ENCODE measurements at places on chromosomes 6 and 20. TPM values are rescaled to one million over a fixed set of nuclear protein-coding genes. Genes with fewer than 3 reads are reported as not detected.

DNA sequence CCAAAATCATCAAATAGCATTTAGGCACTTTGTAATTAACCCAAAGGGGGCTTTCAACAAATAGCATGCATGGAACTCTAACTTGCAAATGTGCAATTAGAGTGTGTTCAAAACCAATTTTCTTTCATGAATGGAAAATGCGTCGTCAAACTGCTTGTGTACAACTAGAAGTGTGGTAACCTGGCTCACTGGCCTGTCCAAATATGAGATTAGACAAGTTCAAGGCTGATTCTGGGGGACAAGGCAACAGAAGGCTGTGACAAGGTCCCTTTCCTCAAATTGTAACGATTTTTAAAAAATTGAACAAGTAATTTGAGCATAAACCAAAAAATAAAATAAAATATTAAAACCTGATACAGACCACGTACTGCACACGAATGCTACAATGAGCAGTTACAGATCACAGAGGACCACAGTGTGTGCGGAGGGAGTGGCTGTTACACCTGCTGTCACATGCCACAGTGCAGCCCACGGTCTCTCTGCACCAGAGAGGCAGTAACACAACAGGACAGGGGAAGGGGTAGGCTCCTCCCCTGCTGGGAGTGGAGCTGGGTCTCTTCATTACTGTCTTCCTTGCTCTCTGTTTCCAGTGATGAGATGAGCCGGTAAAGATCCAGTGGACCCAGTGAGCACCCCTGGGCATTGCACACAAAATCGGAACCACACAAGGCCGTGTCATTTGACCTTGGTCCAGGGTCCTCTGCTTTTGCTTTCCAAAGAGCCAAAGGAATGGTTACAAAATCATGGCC is 252.2 kb upstream of the PDE10A start:
- H3K36me3 ChIP-seq: no peaks in the 10 kb centered on the region
- no peaks in the 10 kb centered on the region for H3K27me3 ChIP-seq
- DNase-seq: no peak
- no peak overlapping the region for H3K4me3 ChIP-seq

DNA sequence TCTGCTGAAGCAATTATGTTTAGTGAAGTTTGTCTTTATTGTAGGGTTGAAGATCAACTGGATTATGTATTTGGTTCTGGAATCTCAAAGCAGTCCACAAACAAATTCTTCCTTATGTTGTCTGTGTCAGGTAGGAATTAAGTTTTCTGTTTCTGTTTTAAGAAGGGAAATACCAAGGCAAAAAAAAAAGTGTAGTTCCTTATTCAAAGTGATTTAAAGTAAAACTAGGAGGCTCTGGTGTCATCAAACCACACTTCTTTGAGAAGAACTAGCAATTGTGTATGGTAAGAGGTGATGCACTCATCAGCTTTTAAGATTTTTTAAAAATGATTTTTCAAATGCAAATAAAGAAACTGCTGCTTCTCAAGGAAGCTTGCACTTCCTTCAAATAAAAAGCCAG is 1.9 kb downstream of the FAM135A start:
- no peak overlapping the region for H3K27ac ChIP-seq
- DNase-seq: no peak
- H3K4me3 ChIP-seq: no peak overlapping the region
- H3K36me3 ChIP-seq: no peaks in the 10 kb centered on the region
- H3K4me1 ChIP-seq: peaks cover 11% of the 10 kb centered on the region
- H3K27me3 ChIP-seq: no peaks in the 10 kb centered on the region

DNA sequence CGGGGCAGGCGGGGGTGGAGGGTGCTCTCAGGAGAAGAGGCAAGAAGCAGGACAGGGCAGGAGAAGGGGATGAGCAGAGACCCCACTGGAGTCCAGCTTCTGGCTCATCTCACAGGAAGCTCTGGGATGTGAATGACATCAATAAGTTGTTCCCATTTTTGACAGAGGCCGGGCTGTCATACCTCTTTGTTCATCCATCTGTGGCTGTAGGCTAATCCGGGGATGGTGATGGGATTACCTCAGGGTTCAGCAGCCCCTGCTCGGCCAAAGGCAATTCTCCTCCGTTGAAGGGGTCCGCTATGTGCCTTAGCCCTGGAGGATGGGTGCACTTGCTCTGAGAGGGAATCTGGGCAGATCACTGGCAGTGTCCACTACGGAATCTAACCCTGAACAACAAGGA is 3.3 kb upstream of the TMC2 start:
- no peaks in the 10 kb centered on the region for H3K27me3 ChIP-seq
- no peak overlapping the region for H3K27ac ChIP-seq
- H3K4me3 ChIP-seq: no peak overlapping the region

- no peaks in the 10 kb centered on the region for H3K27me3 ChIP-seq
- peaks cover 38% of the 10 kb centered on the region for H3K4me1 ChIP-seq
Observed at GRCh38 chr20:49283703-49284625, 6.1 kb upstream of the ZNFX1 start.

- H3K4me3 ChIP-seq: no peak overlapping the region
- no peak overlapping the region for H3K27ac ChIP-seq
- no peaks in the 10 kb centered on the region for H3K36me3 ChIP-seq
- DNase-seq: no peak
- no peaks in the 10 kb centered on the region for H3K4me1 ChIP-seq
- no peaks in the 10 kb centered on the region for H3K27me3 ChIP-seq
Observed at GRCh38 chr20:11323816-11324215, 593.9 kb upstream of the BTBD3 start.

DNA sequence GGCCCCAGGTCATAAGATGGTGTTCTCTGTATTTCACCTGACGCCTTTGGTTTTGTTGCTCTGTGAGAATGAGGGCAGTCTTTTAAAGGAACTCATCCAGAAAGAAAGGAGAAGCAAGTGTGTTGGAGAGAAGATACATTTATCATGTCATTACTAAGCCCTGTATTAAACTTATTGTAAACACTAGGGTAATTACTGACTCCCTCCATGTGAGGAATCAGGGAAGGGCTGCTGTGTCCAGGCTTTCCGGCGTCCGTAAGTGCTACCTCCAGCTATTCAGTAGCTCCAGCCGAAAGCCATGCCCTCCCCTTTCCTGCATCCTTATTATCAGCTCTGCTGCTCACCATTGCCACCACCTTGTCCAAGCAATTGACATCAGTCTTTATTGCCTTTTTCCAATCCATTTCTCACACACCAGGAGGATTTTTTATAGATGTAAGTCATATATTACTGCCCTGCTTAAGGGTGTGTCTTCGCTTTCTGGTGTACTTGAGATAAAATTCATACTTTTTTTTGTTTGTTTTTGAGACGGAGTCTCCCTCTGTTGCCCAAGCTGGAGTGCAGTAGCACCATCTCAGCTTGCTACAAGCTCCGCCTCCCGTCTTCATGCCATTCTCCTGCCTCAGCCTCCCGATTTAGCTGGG is 94.7 kb downstream of the RPP40 start:
- H3K4me3 ChIP-seq: no peak overlapping the region
- no peaks in the 10 kb centered on the region for H3K27me3 ChIP-seq
- H3K4me1 ChIP-seq: peaks cover 27% of the 10 kb centered on the region
- no peak overlapping the region for H3K27ac ChIP-seq
- no peak for DNase-seq

DNA sequence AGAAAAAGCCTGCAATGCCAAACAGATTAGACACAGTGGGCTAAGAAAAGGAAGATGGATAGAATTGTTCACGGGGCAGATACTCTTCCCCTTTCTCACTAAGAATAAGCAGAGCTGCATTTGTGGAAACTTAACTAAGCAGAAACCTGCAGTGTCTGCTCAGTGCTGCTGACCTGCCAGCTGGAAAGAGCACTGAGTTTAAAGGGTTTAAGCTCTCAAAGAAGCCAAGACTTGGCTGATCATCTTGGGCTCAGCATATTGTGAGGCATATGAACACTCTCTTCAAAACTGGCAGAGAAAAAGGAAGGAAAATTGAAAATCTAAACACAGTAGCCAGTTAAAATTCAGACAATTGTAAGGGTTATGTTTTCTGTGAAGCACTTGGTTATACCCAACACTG is 711.1 kb upstream of the EPHA7 start:
- no peaks in the 10 kb centered on the region for H3K4me1 ChIP-seq
- no peak overlapping the region for H3K4me3 ChIP-seq
- no peak overlapping the region for H3K27ac ChIP-seq
- no peaks in the 10 kb centered on the region for H3K27me3 ChIP-seq
- no peaks in the 10 kb centered on the region for H3K36me3 ChIP-seq

- H3K4me3 ChIP-seq: no peak overlapping the region
- H3K27ac ChIP-seq: no peak overlapping the region
Observed at GRCh38 chr20:37295001-37295400, 5.5 kb downstream of the MANBAL start.

GRCh38 chr6:131949909-131950766 is 1.0 kb downstream of the CCN2 start:
- H3K27ac ChIP-seq: no peak overlapping the region
- H3K36me3 ChIP-seq: no peaks in the 10 kb centered on the region
- DNase-seq: no peak
- peak overlapping the region; percentile 31 for H3K4me3 ChIP-seq
- peaks cover 42% of the 10 kb centered on the region for H3K27me3 ChIP-seq
- H3K4me1 ChIP-seq: peaks cover 8% of the 10 kb centered on the region

- H3K36me3 ChIP-seq: no peaks in the 10 kb centered on the region
- H3K4me3 ChIP-seq: no peak overlapping the region
- no peak for DNase-seq
- no peak overlapping the region for H3K27ac ChIP-seq
Observed at GRCh38 chr6:68735866-68736265, 100.8 kb downstream of the ADGRB3 start.

DNA sequence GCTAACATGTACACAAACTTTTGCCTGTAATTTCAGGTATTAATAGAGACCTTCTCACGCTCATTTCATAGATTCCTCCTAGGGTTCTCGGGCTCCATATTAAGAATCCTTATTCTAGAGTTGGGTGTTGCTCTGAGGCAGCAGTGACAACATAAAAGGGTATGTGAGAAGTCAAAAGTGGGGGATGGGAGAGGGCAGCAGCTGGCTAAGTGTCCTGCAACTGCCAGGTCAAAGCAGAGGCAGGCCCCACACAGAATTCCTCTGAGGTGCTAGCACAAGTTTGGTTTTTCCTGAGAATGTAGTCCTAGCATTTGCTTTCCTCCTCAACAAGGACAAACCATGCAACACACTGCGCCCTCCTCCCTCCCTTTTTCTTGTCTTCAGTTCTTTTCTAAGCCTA is 4.6 kb downstream of the NSFL1C start:
- H3K4me3 ChIP-seq: no peak overlapping the region
- DNase-seq: no peak
- H3K27ac ChIP-seq: no peak overlapping the region
- H3K4me1 ChIP-seq: peaks cover 18% of the 10 kb centered on the region

DNA sequence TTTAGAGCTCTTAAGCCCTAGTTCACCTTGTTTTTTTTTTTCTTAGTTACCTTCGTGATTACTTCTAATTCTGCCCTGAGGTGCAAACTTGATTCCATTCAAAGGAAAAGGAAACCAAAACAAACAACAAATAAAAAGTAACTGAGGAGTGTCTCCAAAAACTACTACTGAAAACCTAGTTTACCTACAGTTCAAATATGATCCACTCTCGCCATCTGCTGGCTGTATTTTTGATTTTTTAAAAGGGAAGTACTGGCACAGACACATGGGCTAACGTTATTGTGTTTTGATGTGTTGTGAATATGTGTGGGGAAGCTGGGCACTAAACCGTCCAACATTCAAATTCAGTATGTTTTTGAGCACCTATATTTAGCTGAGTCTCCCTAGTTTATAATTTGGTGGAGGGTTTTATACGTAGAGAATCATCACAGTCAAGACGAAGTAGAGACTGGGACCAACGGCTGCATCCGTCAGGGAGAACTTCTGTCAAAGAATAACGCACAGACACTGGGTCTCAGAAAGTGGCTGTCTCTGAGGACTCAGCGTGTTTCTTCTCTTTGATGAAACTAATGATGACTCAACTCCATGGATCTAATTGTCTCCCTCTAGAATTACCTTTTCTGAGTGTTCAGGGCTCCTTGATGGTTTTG is 373.5 kb upstream of the BTBD3 start:
- H3K27ac ChIP-seq: no peak overlapping the region
- DNase-seq: no peak
- H3K4me3 ChIP-seq: no peak overlapping the region
- H3K36me3 ChIP-seq: no peaks in the 10 kb centered on the region
- H3K27me3 ChIP-seq: no peaks in the 10 kb centered on the region
- H3K4me1 ChIP-seq: no peaks in the 10 kb centered on the region

DNA sequence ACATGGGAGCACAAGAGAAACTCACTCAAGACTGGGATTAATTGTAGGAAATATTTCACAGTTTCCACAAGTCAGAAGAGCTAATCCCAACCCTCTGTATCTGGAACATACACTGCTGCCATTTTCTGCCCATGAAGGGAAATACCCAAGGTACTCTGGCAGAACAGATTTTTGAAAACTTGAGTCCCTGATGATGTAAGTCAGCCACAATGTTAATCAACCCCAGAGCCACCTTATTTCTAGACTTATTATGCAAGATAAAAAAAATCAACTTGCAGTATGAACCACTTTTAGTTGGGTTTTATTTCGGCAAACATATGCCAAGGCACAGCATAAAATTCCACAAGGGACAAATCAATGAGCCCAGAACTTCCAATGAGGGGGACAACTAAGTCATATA is 141.5 kb downstream of the LY86 start:
- H3K4me1 ChIP-seq: peaks cover 9% of the 10 kb centered on the region
- H3K36me3 ChIP-seq: no peaks in the 10 kb centered on the region
- H3K27ac ChIP-seq: no peak overlapping the region
- DNase-seq: no peak
- peaks cover 5% of the 10 kb centered on the region for H3K27me3 ChIP-seq

Gene OOEP
- total RNA-seq: 1.1 TPM

Gene KIF16B
- 3.9 TPM for total RNA-seq

Gene KCNK5
- not detected for total RNA-seq

Gene TRAPPC3L
- total RNA-seq: not detected

Gene ZBTB12
- 0.63 TPM for total RNA-seq

Gene SLC52A3
- not detected for total RNA-seq

All from natural killer cell (primary cell).